ENCODE measurements at places on chromosomes 3 and 15.
A peak's percentile ranks its signal among the peaks of the same experiment; 100 is the strongest.

GRCh38 chr3:134351427-134351826, 22.8 kb downstream of the AMOTL2 start:
- DNase-seq = no peak

DNA sequence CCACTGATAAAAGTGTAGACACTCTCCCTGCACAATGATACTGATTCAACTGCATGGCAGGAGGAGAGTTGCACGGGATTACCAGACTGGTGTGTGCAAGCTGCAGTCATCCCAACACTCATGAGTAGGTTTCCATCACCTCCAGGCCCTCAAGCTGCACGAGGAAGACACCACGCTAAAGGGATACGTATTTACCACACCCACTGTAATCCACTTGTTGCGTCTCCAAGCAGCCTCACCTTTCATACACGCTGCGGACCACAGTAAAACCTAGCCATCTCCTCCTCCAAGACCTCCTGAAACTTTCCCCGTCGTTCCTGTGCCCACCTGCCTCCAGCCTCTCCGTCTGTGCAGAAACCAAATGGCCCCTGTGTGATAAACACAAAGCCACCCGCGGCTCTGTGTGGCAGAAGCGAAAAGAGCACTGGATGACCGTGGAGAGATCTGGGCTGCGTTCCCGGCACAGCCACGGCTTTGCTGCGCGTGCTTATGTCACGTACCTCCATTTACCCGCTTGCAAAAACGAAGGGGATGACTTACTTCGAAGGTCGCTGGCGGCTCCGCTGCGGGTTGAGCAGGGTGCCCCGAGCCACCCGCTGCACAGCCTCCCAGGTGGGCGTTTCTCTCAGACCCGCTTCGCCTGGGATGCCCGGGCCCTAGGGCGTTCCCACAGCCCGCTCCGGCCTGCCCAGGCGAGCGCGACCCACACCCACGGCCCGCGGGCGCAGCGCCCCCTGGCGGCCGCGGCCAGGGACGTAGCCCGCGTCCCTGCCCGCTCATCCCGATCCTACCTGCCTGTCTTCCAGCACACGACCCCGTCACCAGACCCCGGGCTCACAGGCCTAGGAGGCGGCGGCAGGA, 643 bp downstream of the ABCC5 start:
- peak; percentile 63 for DNase-seq

GRCh38 chr3:99396651-99397275, 241.6 kb upstream of the COL8A1 start:
- DNase-seq = no peak

- no peak for DNase-seq
These were observed 20.7 kb downstream of the HGD start for GRCh38 chr3:120661106-120661905.

- no peak for DNase-seq
These were observed 33.3 kb downstream of the SLC25A36 start for GRCh38 chr3:140974900-140975299.

DNA sequence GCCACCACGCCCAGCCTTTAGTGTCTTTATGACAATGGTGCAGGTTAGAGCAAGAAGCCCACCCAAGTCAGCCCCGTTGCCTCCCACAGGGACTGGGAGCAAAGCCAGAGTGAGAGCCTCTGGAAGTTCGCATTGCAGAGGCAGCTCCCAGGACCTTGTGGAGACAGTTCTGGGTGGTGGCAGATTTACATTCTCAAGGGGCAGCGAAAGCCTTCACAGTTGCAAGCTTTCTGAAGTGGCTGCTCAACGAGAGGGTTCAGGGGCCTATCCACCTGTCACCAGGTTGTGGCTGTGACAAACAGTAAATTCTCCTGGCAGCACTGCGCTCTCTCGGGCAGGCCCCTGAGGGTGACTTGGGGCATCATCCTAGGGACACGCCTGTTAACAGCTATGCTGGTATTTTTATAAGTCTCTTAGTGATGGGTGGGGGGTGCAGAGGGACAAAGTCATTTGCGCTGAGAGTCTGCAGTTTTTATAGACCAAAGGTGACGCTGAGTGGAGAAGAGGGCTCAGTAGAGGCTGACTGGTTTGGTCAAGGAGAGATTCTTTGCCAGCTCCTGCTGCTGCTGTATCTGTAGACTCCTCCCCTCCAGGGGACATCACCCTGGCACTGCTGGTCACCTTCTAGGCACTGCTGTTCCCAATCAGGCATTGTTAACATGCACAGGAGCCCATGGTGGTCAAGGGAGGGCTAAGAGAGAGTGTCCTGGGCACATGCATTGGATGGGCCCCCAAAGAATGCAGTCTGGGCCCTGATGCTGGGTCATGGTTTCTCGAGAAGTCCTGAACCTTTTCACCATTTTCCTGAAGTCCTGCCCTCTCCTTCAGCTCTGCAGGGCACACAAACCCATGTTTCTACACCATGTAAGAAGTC, 57.5 kb upstream of the KLF13 start:
- DNase-seq = no peak

DNA sequence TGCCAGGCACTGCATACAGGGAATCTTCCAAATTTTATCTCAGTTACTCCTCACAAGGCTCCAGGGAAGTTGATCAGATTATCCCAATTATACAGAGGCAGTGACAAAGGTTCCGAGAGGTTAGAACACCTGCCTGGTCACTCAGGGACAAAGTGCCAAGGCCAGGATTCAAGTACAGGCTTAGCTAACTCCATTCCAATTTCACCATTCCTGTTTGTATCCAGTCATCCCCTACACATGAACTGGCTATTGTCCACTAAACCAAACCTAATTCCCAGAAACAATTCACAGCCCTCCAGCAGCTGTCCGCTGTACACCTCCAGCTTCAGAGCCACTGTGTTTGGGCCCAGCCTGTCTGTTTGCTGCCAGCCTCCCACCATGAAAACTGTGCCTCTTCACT, 16.0 kb downstream of the MUC13 start:
- DNase-seq = no peak

- DNase-seq = no peak
These were observed 19.5 kb upstream of the BSN start for GRCh38 chr3:49534581-49535441.

GRCh38 chr3:23713641-23714040, 92.1 kb upstream of the UBE2E1 start:
- DNase-seq = no peak

DNA sequence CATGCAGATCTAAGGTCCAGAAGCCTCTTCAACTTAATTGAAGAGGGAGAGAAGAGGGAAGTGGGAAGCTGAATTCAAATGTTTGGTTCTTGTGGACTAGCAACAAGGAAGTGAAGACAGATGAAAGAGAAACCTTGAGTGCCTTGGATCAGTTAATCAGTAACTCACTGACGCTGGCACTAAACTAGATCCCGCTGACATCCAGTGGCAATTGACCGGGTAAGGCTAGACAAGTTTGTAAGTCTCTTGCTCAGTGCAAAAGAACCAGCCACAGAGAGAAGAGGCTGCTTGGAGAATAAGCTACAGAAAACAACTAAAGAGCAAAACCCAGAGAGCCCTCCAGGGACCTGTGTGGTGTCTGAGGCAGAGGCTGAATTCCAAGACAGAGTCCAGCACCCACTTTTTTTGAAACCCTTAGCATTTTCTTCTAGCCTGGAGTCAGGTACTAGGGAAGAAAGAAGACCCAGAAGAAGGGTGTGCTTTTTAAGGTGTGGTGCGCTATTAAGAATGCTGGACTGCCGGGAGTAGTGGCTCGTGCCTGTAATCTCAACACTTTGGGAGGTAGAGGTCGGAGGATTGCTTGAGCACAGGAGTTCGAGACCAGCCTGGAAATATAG, 6.9 kb downstream of the PLCH1 start:
- DNase-seq = no peak

- DNase-seq = no peak
These were observed 5.8 kb upstream of the GLCE start for GRCh38 chr15:69154684-69155083.

- DNase-seq = no peak
These were observed 111.9 kb downstream of the RAP2B start for GRCh38 chr3:153273767-153274435.

- no peak for DNase-seq
These were observed 45.9 kb downstream of the HRH1 start for GRCh38 chr3:11199902-11200845.

DNA sequence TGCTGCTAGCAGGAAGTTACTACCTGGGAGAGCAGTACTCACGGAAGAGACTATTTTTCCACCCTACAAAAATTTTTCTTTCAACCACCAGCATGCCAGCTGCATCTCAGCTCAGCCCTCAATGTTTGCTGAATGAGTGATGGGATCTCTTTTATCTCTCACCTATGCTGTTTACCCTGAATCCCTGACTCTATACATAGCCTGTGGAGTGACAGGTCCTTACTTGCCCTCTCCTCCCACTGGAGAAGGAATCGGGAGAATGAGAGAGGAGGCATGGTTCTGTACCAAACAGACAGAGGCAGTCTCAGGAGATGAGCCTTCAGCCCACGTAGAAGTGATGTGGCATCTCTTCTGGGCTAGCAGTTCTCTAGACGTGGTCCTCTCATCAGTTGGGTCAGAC, 6.7 kb upstream of the DGKG start:
- no peak for DNase-seq

GRCh38 chr15:95295363-95295762, 1035.1 kb upstream of the NR2F2 start:
- no peak for DNase-seq

DNA sequence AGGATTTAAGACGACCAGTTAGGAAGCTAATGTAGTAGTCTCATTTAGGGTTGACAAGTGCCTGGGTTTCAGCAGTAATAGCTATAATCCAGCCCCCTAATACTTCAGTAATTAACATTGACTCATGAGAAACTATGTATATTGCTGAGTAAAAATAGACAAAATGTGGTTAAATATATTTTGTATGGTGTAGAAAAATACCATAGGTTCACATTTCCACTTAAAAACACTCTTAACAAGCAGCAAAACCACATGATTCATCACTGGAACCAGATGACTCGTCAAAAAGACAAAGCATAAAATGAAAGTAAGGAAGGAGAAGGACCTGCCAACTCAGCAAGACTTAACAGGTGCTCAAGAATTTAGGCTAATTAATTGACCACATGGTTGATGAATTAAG, 288.9 kb downstream of the EFHB start:
- peak; percentile 85 for DNase-seq

GRCh38 chr3:102122527-102122926, 273.2 kb downstream of the NFKBIZ start:
- DNase-seq = no peak

- peak; percentile 88 for DNase-seq
These were observed 18.7 kb upstream of the HDAC11 start for GRCh38 chr3:13461169-13462124.

GRCh38 chr3:53680028-53680427, 166.2 kb downstream of the CHDH start:
- DNase-seq = no peak

GRCh38 chr15:90049030-90049429, 47.9 kb downstream of the ZNF710 start:
- no peak for DNase-seq

GRCh38 chr3:172905451-172905850, 154.9 kb downstream of the ECT2 start:
- no peak for DNase-seq

DNA sequence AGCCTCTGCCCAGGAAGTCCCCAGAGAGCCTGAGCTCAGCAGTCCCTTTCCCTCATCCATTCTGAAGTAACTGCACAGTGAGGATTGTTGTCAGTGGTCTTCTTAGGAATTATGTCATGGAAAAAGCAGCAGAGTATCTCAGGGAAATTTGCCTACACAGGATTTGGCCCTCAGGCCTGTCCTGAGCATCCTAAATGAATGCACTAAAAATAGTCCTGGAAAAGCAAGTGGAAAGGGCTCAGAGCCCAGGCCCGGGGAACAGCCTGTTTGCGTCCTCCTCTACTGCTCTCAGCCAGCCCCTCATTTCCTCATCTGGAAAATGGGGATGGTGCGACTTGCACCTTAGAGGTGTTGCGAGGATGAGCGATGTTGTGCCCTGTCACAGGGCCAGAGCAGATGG, 21.6 kb downstream of the LYSMD4 start:
- DNase-seq = no peak

- no peak for DNase-seq
These were observed 10.9 kb downstream of the SEMA7A start for GRCh38 chr15:74422652-74423430.

GRCh38 chr3:78588906-78589621, 1178.7 kb downstream of the ROBO1 start:
- no peak for DNase-seq

GRCh38 chr15:71889385-71889784, 79.0 kb downstream of the NR2E3 start:
- no peak for DNase-seq

- no peak for DNase-seq
These were observed 3.1 kb upstream of the CDV3 start for GRCh38 chr3:133570139-133570936.

- no peak for DNase-seq
These were observed 68.7 kb upstream of the GOLGA8B start for GRCh38 chr15:34651997-34652725.

DNA sequence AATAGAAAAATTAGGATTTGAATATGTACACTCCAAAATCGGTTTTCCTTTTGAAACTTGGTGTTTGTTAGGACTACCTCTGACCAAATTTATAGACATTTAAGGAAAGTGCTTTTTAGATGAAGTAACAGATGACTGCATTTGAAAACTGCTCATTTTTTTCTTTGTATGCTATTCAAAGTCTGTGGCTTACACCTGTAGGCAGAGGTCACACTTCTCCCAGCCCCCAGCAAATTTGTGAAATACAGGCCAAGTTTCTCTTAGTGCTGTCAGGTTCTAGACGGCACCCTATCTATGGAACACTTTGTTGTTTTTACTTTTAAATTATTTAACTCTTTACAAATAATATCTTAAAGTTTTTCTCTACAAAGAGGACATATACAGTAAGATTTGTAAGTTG, 100.8 kb upstream of the C15orf61 start:
- no peak for DNase-seq

DNA sequence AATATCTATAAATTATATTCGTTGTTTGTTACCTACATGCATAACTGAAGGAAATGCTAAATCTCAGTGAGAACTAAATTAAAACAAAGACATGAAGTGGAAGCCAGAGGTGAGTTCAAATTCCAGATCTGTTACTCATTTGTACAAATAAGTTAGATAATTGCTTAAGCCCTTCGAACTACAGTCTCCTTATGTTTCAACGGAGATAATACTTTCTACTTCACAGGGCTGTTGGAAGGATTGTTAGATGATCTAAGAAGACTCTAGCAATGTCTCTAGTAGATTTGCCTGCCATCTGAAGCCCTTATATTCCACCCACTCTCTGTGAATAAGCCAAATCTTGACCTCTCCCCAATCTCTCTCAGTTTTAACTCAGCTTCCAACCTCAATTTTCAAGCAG, 125.8 kb downstream of the P2RY1 start:
- DNase-seq = no peak

GRCh38 chr3:189142527-189142926, 29.2 kb upstream of the TPRG1 start:
- no peak for DNase-seq

All from MM.1S (cell line).